ENCODE measurements at places on chromosomes 6 and 20.

- DNase-seq = no peak
- H3K27me3 ChIP-seq = peaks cover 3% of the 10 kb centered on the region
- no peak overlapping the region for H3K4me3 ChIP-seq
- no peaks in the 10 kb centered on the region for H3K36me3 ChIP-seq
Measured at GRCh38 chr20:23058240-23058639, 8.8 kb upstream of the THBD start.

- no peak overlapping the region for H3K27ac ChIP-seq
- no peaks in the 10 kb centered on the region for H3K4me1 ChIP-seq
- peaks cover 4% of the 10 kb centered on the region for H3K27me3 ChIP-seq
- H3K36me3 ChIP-seq = no peaks in the 10 kb centered on the region
- DNase-seq = no peak
Measured at GRCh38 chr6:11632231-11632630, 94.7 kb downstream of the TMEM170B start.

GRCh38 chr6:31736768-31737314 lies 511 bp upstream of the CLIC1 start:
- peaks cover 57% of the 10 kb centered on the region for H3K4me1 ChIP-seq
- H3K27me3 ChIP-seq = no peaks in the 10 kb centered on the region
- DNase-seq = no peak
- H3K27ac ChIP-seq = peak overlapping the region; percentile 89

DNA sequence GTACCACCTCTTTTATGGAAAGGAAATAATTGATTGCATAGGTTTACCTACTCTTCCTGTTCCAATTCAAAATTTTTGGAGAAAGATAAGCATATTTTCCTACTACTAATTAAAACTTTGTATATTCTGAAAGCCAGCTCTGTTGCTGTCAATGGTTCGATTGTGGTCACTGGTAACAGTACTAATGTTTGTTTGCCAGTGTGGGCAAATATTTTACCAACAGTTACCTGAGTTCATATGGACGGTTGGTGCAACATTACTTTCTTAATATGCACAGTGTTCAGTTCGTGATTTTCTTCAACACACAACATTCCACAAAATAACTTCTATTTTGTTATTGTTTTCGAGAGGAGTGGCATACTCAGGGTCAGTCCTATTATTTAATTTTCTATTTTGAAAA lies 17.1 kb upstream of the CTAGE9 start:
- H3K36me3 ChIP-seq = peaks cover 5% of the 10 kb centered on the region
- DNase-seq = no peak
- peaks cover 2% of the 10 kb centered on the region for H3K4me1 ChIP-seq
- H3K4me3 ChIP-seq = no peak overlapping the region
- no peaks in the 10 kb centered on the region for H3K27me3 ChIP-seq

DNA sequence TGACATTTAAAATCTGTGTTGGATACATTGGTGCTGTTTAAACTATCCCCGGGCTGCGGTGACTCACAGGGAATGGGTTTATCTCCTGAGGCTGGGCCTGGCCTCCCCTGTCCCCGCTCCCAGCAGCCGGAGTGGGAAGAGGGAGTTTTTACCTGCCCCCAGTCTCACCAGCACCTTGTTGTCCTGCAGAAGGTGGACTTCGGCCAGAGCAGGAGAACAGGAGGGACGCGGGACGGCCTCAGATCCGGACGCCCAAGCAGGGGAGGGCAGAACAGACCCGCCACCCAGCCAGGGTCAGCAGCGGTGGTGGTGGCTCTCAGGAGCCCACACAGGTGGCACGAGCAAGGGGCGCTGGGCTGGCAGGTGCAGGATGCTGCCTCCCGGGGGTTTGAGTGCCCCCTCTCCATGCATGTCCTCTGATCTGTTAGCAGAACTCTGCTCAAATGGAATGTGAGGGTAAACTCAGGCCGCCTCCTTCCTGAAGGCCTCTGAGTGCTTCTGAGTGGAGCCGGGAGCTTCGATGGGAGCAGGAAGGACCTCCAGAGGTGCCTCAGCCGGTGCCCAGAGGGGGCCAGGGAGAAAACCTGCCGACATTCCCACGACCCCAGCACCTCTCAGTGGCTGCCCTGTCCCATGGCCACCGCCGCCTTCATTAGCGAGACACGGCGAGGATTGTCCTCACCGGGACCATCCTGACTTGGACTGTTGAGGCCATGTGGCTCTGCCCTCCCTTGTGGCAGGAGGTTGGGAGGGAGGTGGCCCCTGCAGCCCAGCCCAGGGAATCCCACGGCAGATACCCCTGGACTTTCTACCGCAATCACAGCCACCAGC lies 43.4 kb upstream of the MRGBP start:
- no peaks in the 10 kb centered on the region for H3K36me3 ChIP-seq
- no peak for DNase-seq
- H3K27ac ChIP-seq = no peak overlapping the region
- H3K4me1 ChIP-seq = no peaks in the 10 kb centered on the region

DNA sequence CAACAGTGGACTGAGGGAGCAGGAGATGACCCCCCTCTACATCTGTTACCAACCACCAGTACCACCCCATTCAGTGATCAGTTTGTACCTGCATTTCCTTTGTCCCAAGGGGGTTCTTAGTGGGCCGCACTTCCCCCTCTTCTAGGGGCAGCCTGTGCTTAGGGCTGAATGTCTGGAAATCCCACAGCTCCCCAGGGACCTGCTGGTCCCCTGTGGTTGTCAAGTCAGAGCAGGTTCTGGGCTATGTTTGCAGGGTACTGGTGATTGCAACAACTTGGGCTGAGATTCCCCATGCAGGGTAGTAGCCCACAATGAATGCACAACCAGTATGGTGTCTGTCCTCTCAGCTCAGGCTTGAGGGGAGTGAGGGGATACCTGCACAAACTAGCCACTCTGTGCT lies 39.7 kb upstream of the COL10A1 start:
- H3K4me1 ChIP-seq = no peaks in the 10 kb centered on the region
- no peak overlapping the region for H3K4me3 ChIP-seq
- peaks cover 57% of the 10 kb centered on the region for H3K36me3 ChIP-seq
- no peaks in the 10 kb centered on the region for H3K27me3 ChIP-seq

Measured in activated naive CD8-positive, alpha-beta T cell treated with anti-CD3 and anti-CD28 coated beads for 36 hours (primary cell).